ENCODE measurements at places on chromosomes 12 and 14.
A peak's percentile ranks its signal among the peaks of the same experiment; 100 is the strongest.

- H3K27ac ChIP-seq = no peak overlapping the region
- H3K27me3 ChIP-seq = no peaks in the 10 kb centered on the region
- H3K4me1 ChIP-seq = no peaks in the 10 kb centered on the region
- no peaks in the 10 kb centered on the region for H3K36me3 ChIP-seq
Observed at GRCh38 chr12:26157001-26157400, 32.2 kb upstream of the BHLHE41 start.

GRCh38 chr12:15893260-15893659 lies 11.1 kb downstream of the STRAP start:
- no peaks in the 10 kb centered on the region for H3K27me3 ChIP-seq
- H3K4me1 ChIP-seq = no peaks in the 10 kb centered on the region
- H3K4me3 ChIP-seq = no peak overlapping the region
- H3K27ac ChIP-seq = no peak overlapping the region
- peaks cover 91% of the 10 kb centered on the region for H3K36me3 ChIP-seq

DNA sequence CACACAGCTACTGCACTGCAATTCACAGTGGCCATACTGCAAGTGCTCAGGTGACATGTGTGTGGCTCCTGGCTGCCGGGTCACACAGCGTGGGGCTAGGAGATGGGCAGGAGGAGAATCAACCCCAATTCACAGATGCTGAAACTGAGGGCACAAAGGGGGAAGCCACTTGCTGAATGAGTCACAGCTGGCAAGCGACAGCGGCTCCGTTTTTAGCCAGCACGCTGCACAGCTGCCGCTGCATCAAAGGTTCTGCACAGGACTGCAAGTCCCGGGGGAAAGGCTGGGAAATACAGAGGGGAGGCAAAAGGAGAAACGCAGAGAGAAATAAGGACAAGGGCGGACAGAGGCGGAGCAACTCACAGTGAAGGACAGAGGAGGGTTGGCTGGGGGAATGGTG lies 57.9 kb downstream of the KDM2B start:
- no peaks in the 10 kb centered on the region for H3K27me3 ChIP-seq
- no peak for DNase-seq
- no peak overlapping the region for H3K4me3 ChIP-seq
- H3K27ac ChIP-seq = no peak overlapping the region
- H3K36me3 ChIP-seq = peaks cover 26% of the 10 kb centered on the region

- peaks cover 37% of the 10 kb centered on the region for H3K36me3 ChIP-seq
- peak overlapping the region; percentile 47 for H3K27ac ChIP-seq
Observed at GRCh38 chr12:111685322-111685810, 390 bp downstream of the BRAP start.

GRCh38 chr12:50050119-50050385 lies 7.3 kb upstream of the ASIC1 start:
- H3K27ac ChIP-seq = peak overlapping the region; percentile 55
- H3K27me3 ChIP-seq = peaks cover 39% of the 10 kb centered on the region
- H3K4me3 ChIP-seq = peak overlapping the region; percentile 40
- DNase-seq = no peak
- no peaks in the 10 kb centered on the region for H3K36me3 ChIP-seq
- no peaks in the 10 kb centered on the region for H3K4me1 ChIP-seq

DNA sequence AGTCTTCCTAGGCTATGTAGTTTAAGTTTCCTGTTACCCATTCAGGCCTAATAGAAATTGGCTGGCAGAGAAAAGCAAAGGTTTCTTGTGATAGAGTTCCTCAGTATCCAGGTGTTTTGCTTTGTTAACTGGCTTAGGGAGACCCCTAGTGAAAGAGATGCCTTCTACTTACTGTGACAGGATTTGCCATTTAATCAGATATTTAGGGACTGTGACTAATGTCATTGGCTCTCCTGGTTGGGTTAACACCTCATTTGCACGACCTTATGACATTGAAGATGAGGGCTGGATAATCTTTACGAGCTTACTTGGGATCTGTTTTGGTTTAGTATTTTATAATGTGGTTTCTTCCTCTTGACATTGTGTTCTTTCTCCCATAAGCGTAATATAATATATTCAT lies 5.8 kb downstream of the MON2 start:
- H3K27me3 ChIP-seq = no peaks in the 10 kb centered on the region
- no peak overlapping the region for H3K27ac ChIP-seq
- peaks cover 8% of the 10 kb centered on the region for H3K36me3 ChIP-seq
- DNase-seq = peak; percentile 69
- H3K4me3 ChIP-seq = peak overlapping the region; percentile 48
- no peaks in the 10 kb centered on the region for H3K4me1 ChIP-seq

- H3K27me3 ChIP-seq = no peaks in the 10 kb centered on the region
- peak overlapping the region; percentile 80 for H3K4me3 ChIP-seq
- no peak overlapping the region for H3K27ac ChIP-seq
- no peaks in the 10 kb centered on the region for H3K36me3 ChIP-seq
- no peaks in the 10 kb centered on the region for H3K4me1 ChIP-seq
Observed at GRCh38 chr14:104724981-104725771, 1.1 kb downstream of the ADSS1 start.

GRCh38 chr14:99230208-99231151 lies 41.5 kb downstream of the BCL11B start:
- H3K4me3 ChIP-seq = peak overlapping the region; percentile 71
- peak; percentile 81 for DNase-seq
- peaks cover 6% of the 10 kb centered on the region for H3K36me3 ChIP-seq

GRCh38 chr14:77409131-77409533 lies 14.2 kb downstream of the NOXRED1 start:
- H3K4me1 ChIP-seq = no peaks in the 10 kb centered on the region
- H3K27ac ChIP-seq = no peak overlapping the region
- H3K36me3 ChIP-seq = no peaks in the 10 kb centered on the region

- no peaks in the 10 kb centered on the region for H3K4me1 ChIP-seq
- H3K27me3 ChIP-seq = no peaks in the 10 kb centered on the region
- H3K27ac ChIP-seq = no peak overlapping the region
- H3K4me3 ChIP-seq = no peak overlapping the region
Observed at GRCh38 chr14:44300916-44301315, 206.2 kb downstream of the FSCB start.

GRCh38 chr12:132105467-132105866 lies 38.7 kb downstream of the DDX51 start:
- DNase-seq = no peak
- no peaks in the 10 kb centered on the region for H3K4me1 ChIP-seq
- H3K4me3 ChIP-seq = no peak overlapping the region
- no peak overlapping the region for H3K27ac ChIP-seq
- H3K36me3 ChIP-seq = peaks cover 30% of the 10 kb centered on the region

GRCh38 chr12:24121911-24122310 lies 172.4 kb upstream of the SOX5 start:
- no peak overlapping the region for H3K27ac ChIP-seq
- H3K4me3 ChIP-seq = no peak overlapping the region
- peaks cover 2% of the 10 kb centered on the region for H3K4me1 ChIP-seq
- no peak for DNase-seq

DNA sequence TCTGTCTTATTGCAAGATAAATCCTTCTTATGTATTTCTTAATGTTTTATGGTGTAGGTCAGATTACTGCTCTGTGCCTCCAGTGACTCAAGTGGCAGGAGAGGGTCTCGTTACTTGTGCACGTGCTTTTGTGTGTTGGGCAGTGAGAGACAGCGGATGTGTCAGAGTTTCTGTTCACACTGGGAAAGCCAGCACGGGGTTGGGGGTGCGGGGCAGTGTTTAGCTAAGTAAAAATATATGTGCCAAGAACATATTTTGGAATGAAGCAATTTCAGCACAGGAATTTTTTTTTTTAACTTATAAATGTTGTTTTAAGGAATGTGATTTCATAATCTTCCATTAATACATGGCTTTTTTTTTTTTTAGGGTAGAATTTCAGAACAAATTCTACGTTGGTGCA lies 4.5 kb upstream of the DNAH10 start:
- H3K27ac ChIP-seq = no peak overlapping the region
- DNase-seq = no peak
- H3K27me3 ChIP-seq = no peaks in the 10 kb centered on the region
- H3K36me3 ChIP-seq = peaks cover 43% of the 10 kb centered on the region
- no peak overlapping the region for H3K4me3 ChIP-seq
- no peaks in the 10 kb centered on the region for H3K4me1 ChIP-seq

DNA sequence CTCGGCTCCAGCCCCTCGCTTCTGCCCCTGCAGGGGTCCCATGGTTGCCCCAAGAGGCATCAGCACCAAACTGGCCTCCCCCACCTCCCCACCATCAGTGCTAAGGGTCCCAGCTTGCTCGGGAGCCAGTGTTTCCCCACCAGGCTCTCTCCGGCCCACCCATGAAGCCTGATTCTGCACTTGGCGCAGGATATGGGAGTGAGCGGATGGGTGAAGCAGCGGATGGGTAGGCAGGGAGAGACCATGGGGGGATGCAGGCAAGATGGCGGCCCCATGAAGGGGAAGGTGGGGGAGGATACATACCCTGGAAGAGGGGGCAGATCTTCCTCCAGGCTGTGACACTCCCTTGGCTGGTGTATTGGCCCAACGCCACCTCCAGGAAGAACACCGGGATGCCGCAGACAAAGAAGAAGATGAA lies 9.7 kb downstream of the SLC6A12 start:
- H3K4me1 ChIP-seq = peaks cover 10% of the 10 kb centered on the region
- no peak for DNase-seq
- H3K27ac ChIP-seq = no peak overlapping the region

DNA sequence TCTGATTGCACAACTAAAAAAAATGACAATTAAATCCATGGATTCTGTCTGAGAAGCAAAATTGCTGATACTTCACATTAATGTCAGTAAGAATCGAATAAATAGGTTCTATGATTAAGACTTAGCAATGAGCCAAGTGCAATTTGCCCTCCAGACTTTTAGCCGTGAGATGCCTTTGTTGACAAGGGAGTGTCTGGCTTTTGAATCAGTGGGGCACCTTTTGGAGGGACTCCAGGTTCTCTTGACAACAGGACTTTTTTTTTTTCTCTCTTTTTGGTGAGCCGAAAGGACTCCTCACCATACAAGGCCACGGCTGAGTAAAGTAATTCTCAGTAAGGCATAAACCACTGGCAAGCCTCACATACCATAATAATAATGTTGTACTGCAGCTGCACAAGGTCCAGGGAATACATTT lies 4.7 kb upstream of the MDM1 start:
- H3K4me3 ChIP-seq = no peak overlapping the region
- H3K4me1 ChIP-seq = no peaks in the 10 kb centered on the region
- no peaks in the 10 kb centered on the region for H3K36me3 ChIP-seq
- no peak for DNase-seq

DNA sequence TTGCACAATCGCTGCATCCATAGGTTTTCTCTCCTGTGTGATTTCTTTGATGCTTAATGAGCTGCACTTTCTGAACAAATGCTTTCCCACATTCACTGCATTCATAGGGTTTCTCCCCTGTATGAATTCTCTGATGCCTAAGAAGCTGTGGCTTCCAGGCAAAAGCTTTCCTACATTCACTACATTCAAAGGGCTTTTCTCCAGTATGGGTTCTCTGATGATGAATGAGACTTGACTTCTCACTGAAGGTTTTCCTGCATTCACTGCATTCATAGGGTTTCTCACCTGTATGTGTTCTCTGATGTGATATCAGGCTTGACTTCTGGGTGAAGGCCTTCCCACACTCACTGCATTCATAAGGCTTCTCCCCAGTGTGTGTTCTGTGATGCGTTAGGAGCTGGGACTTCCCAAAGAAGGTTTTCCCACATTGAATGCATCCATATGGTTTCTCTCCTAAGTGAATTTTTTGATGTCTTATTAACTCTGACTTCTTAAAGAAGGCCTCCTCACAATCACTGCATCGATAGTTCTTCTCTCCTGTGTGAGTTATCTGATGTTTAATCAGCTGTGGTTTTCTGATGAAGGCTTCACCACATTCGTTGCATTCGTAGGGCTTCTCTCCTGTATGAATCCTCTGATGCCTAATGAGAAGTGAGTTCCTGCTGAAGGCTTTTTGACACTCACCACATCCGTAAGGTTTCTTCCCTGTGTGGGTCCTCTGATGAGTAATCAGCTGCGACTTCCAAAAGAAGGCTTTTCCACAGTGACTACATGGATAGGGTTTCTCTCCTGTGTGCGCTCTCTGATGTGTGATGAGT lies 30.3 kb downstream of the ZNF605 start:
- H3K36me3 ChIP-seq = peaks cover 32% of the 10 kb centered on the region
- H3K4me3 ChIP-seq = peak overlapping the region; percentile 67
- no peaks in the 10 kb centered on the region for H3K27me3 ChIP-seq

DNA sequence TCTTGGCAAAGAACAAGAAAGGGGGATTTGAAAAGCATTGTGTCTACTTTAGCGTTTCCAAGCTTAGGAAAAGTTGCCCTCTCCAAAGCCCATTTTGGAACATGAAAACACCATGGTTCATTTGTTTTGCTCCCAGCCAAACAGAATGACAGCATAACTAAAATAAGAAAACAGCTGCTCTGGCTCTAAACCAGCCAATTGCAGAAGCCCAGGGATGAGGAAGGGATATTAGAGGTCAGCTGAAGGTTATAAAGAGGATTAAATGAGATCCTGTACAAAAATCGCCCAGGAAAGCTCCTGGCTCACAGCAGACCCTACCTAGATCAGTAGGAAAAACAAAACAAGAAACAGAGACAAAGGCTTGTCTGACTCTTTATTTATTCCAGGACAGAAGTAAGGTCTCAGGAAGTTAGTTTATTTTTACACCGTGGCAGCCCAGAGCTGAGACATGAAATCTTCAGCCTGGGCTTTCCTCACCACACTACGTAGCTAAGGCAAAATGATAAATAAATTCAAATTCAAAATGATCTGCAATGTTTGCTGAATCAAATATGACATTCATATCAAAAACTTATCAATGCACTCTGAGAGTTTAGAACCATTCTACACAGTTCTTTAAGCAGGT lies 25.9 kb downstream of the SPX start:
- no peaks in the 10 kb centered on the region for H3K36me3 ChIP-seq
- no peak for DNase-seq
- H3K4me1 ChIP-seq = no peaks in the 10 kb centered on the region
- no peaks in the 10 kb centered on the region for H3K27me3 ChIP-seq

DNA sequence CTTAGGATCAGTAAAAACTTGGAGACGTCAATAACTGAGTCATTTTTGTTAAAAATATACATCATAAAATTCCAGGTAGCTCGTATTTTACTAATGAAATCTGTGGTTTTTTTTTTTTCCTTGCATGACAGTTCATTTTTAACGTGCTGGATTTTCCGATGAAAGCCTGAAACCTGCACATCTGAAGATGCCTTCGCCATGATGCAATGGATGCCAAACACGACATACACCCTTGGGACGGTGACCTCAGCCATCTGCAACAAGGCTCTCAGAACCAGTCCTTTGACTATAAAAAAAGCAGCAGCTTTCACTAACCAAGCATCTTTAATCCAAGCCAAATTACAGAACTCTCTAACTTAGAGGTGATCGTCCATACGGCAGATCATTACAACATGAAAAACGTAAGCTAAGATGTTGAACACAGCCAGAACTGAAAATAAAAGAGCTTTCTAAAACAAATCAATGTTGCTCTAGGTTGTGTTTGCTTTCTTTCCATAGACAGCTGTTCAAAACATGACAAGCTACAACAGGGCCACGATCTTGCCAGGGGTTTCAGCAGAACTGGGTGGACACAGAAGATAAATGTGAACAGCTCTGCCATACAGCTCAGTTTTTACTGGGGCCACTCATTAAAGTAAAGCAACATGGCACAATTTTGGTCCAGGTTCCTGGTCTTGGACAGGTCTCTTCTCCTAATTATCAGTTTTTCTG lies 7.8 kb downstream of the NIN start:
- H3K36me3 ChIP-seq = no peaks in the 10 kb centered on the region
- H3K27me3 ChIP-seq = peaks cover 100% of the 10 kb centered on the region
- no peak overlapping the region for H3K27ac ChIP-seq
- no peak for DNase-seq
- no peak overlapping the region for H3K4me3 ChIP-seq

All from endodermal cell (in vitro differentiated cells).